Astrocyte (in vitro differentiated cells and primary cell): ENCODE measurements at places on chromosomes 6 and 20. TPM values are rescaled to one million over a fixed set of nuclear protein-coding genes. Genes with fewer than 3 reads are reported as not detected.

CST4 gene
- total RNA-seq, result not detected in 2 replicates

- no peaks in the 10 kb centered on the region for H3K36me3 ChIP-seq
- peak overlapping the region; percentile 37 for H3K4me3 ChIP-seq
- peaks cover 5% of the 10 kb centered on the region for H3K4me1 ChIP-seq
- H3K27me3 ChIP-seq, result peaks cover 61% of the 10 kb centered on the region
Observed at GRCh38 chr6:34145161-34146020, 496 bp downstream of the GRM4 start.

- no peak for DNase-seq
- H3K4me3 ChIP-seq, result no peak overlapping the region
- H3K36me3 ChIP-seq, result peaks cover 8% of the 10 kb centered on the region
Observed at GRCh38 chr6:36050305-36050704, 22.7 kb downstream of the MAPK14 start.

SLC22A3 gene
- 0.57 and 0.89 TPM in 2 replicates for total RNA-seq

C6orf15 gene
- total RNA-seq, result 4.6 and 6.4 TPM in 2 replicates

TXLNB gene
- total RNA-seq, result 0.57 and 0.58 TPM in 2 replicates

DNA sequence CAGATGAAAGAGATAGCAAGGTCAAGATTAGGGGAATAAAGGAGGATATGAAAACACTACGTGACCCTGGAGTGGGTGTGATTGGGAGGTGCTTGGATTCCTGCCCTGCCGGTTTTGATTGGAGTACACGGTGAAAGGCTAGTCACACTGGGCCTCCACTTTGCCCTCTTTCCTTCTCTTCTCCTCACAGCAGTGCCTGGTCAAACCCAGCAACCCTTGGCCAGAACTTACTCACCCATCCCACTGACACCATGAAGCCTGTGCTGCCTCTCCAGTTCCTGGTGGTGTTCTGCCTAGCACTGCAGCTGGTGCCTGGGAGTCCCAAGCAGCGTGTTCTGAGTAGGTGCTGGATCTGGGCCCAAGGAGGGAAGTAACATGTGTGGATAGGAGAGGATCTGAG, at the start of gene WFDC13:
WFDC13 (plus strand) TSS at position 166 of the 400 bp plus-strand sequence; CDS start at position 252, 86 bp downstream.
- no peak for DNase-seq
- no peaks in the 10 kb centered on the region for H3K4me1 ChIP-seq

HUS1B gene
- 1.3 and 1.6 TPM in 2 replicates for total RNA-seq

ZNF391 gene
- 6.0 and 7.2 TPM in 2 replicates for total RNA-seq

DNA sequence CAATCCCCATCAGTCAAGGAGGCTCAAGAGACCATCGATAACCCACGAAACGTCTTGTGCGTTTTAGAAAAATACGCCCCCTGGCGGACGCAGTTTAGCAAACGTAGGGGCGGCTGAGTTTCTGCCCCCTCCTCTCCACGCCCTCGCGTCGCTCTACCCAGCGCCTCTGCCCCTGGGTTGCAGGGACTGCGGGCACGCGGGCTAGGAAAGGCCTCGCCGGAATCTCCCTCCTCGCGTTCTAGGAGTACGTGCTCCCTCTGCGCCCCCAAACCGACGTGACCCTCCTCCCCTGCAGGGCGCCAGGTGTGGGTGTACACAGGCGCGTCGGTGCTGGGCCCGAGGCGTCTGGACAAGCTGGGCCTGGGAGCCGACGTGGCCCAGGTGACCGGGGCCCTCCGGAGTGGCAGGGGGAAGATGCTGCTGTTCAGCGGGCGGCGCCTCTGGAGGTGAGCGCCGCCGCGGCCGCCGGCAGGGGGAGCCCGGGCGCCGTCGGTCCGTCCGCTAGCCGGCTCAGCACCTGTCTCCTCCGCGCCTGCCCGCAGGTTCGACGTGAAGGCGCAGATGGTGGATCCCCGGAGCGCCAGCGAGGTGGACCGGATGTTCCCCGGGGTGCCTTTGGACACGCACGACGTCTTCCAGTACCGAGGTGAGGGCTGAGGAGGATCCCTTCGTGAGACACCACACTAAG, 5.3 kb downstream of the MMP9 start:
- H3K4me1 ChIP-seq, result no peaks in the 10 kb centered on the region
- H3K4me3 ChIP-seq, result peak overlapping the region; percentile 10
- H3K27ac ChIP-seq, result no peak overlapping the region
- no peaks in the 10 kb centered on the region for H3K36me3 ChIP-seq
- H3K27me3 ChIP-seq, result peaks cover 64% of the 10 kb centered on the region
- no peak for DNase-seq

DNA sequence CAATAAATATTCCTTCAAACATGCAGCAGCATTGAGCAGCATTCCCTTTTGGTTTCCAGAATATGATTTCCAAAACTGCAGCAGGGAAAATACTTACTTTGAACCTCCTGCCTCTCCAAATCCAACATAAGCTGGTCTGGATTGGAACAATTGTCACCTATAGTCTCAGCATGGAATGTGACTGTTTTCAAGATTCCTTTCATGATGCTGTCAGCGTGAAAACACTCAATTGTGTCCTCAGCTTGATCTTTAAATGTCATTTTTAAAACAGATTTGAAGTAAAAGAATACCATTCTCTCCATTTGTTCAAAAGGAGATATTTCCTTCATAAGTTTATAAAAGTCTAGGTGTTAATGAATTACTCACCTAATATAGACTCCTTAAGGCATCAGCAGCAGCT, 993.9 kb downstream of the EYS start:
- no peak for DNase-seq
- no peak overlapping the region for H3K4me3 ChIP-seq
- H3K27me3 ChIP-seq, result no peaks in the 10 kb centered on the region
- H3K4me1 ChIP-seq, result no peaks in the 10 kb centered on the region
- H3K27ac ChIP-seq, result no peak overlapping the region

MEP1A gene
- total RNA-seq, result not detected in 2 replicates

- H3K4me3 ChIP-seq, result no peak overlapping the region
- H3K4me1 ChIP-seq, result peaks cover 12% of the 10 kb centered on the region
- H3K36me3 ChIP-seq, result peaks cover 6% of the 10 kb centered on the region
Observed at GRCh38 chr6:159688266-159688905, 4.7 kb downstream of the SOD2 start.

TULP1 gene
- total RNA-seq, result not detected in 2 replicates

DNA sequence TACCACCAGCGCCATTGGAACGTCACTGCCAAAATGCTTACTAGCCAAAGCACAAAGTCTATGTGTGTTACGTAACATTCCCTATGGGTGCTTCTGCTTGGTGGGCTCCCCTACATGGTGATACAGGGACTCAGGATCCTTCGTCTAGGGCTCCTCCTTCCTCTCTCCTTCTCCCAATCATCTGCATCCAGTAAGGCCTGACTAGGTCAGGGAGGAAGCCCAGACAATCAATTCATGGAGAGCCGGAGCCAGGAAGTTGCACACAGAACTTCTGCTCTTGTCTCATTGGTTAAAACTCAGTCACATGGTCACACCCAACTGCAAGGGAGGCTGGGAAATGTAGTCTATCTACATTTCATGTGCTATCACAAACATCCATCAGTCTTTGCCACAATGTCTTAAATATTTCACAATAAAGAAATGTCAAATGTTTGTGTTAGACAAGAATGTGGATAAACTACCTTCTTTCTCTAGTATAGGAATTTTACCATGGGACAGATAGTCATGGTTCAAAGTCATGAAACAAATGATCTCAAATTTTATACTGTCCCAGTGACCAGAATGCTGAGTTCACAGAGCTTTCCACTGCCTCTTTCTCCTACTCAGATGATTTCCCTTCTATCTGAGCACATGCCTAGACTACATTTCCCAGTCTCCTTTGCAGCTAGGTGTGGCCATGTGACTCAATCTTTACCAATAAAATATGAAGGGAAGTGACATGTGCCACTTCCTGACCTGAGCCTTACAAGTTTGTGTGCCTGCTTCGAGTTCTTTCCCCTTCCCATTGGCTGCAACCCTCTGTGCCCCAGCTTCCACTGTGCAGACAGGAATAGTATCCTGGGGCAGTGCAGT, 9.3 kb upstream of the KCNK15 start:
- no peak overlapping the region for H3K4me3 ChIP-seq
- H3K4me1 ChIP-seq, result peaks cover 6% of the 10 kb centered on the region
- H3K36me3 ChIP-seq, result no peaks in the 10 kb centered on the region
- no peak overlapping the region for H3K27ac ChIP-seq
- DNase-seq, result peak; percentile 70

SYCP2L gene
- total RNA-seq, result 3.4 and 6.4 TPM in 2 replicates

DNA sequence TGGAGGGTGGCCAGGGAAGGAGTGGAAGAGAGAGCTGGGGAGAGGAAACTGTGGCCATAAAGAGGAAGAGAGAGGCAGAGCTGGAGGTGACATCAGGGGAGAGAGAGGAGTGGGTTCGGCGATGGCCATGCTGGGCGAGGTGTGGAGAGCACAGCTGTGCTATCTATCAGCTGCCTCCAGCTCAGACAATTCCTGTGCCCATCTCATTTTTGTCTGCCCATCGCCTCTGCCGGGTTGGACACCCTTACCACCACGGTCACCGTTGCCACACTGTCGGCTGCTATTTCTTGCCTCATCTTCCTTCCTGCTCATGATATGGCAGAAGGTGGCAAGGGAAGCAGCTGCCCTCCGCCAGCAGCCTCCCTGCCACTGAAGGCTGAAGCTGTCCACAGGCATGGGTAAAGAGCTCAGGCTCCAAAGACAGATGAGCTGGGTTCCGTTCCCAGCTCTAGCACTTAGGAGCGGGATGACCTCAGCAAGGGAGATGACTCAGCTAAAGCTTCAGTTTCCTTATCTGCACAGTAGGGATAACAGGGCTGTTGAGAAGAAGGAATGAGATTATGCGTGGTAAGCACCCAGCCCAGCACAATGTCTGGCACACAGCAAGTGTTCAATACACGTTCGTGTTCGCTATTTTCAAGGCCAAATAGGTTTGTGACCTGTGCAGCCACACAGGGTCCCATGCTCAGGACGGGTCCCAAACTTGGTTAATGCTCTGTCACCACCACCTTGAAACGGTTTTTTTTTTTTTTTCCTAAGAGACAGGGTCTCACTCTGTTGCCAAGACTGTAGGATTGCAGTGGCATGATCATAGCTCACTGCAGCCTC, 21.9 kb upstream of the TAF8 start:
- H3K27ac ChIP-seq, result no peak overlapping the region
- no peak overlapping the region for H3K4me3 ChIP-seq
- no peaks in the 10 kb centered on the region for H3K36me3 ChIP-seq
- peaks cover 12% of the 10 kb centered on the region for H3K4me1 ChIP-seq
- H3K27me3 ChIP-seq, result no peaks in the 10 kb centered on the region

- no peak overlapping the region for H3K4me3 ChIP-seq
- H3K4me1 ChIP-seq, result no peaks in the 10 kb centered on the region
Observed at GRCh38 chr6:28884423-28885131, 39.2 kb downstream of the TRIM27 start.

- H3K4me1 ChIP-seq, result no peaks in the 10 kb centered on the region
- no peaks in the 10 kb centered on the region for H3K36me3 ChIP-seq
- peaks cover 40% of the 10 kb centered on the region for H3K27me3 ChIP-seq
- no peak for DNase-seq
- H3K4me3 ChIP-seq, result no peak overlapping the region
- no peak overlapping the region for H3K27ac ChIP-seq
Observed at GRCh38 chr20:38650010-38650409, 48.4 kb downstream of the ARHGAP40 start.
